Spinal cord (tissue), 10 donors: ENCODE measurements at places on chromosomes 12 and 14. TPM values are rescaled to one million over a fixed set of nuclear protein-coding genes. Genes with fewer than 3 reads are reported as not detected.

Gene SERPINA6
- total RNA-seq = not detected

Gene B4GALNT1
- 19.7 TPM for total RNA-seq

Gene SRRM4
- total RNA-seq = 3.8 TPM

Gene TMEM121
- 11.8 TPM for total RNA-seq

Gene RFC5
- total RNA-seq = 25.4 TPM

Gene LRRC74A
- not detected for total RNA-seq

Gene ARF3
- 67.9 TPM for total RNA-seq

Gene PLEKHG3
- 45.6 TPM for total RNA-seq

Gene PLEKHG7
- total RNA-seq = not detected

Gene KRT3
- total RNA-seq = 0.10 TPM

Gene C12orf50
- total RNA-seq = not detected

Gene PPP1R36
- 1.4 TPM for total RNA-seq

Gene CLEC14A
- 11.1 TPM for total RNA-seq

Gene BICDL1
- total RNA-seq = 22.3 TPM
